ENCODE measurements at places on chromosomes 13 and 19. TPM values are rescaled to one million over a fixed set of nuclear protein-coding genes. Genes with fewer than 3 reads are reported as not detected.
A peak's percentile ranks its signal among the peaks of the same experiment; 100 is the strongest.

GRCh38 chr19:29044037-29044436 is 168.9 kb downstream of the UQCRFS1 start:
- H3K36me3 ChIP-seq = no peaks in the 10 kb centered on the region
- no peak for DNase-seq
- no peaks in the 10 kb centered on the region for H3K27me3 ChIP-seq
- H3K27ac ChIP-seq = no peak overlapping the region
- no peak overlapping the region for H3K4me3 ChIP-seq

DNA sequence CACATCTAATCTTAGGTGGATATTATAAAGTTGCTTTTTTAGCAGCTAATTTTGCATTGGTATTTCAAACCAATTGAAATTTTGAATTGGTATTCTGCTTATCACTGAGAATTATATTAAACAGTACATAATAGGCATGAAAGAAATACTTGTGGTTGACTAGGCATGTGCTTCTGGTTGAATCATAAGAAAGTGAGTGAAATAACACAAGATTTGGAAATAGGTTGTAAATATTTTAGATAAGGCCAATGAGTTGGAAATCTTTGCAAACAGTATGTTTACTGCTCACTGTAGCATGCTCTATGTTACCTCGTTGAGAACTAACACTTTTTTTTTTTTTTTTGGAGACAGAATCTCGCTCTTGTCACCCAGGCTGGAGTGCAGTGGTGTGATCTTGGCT is 66.8 kb upstream of the RFC3 start:
- H3K27ac ChIP-seq = no peak overlapping the region
- H3K4me3 ChIP-seq = no peak overlapping the region
- no peaks in the 10 kb centered on the region for H3K36me3 ChIP-seq

DNA sequence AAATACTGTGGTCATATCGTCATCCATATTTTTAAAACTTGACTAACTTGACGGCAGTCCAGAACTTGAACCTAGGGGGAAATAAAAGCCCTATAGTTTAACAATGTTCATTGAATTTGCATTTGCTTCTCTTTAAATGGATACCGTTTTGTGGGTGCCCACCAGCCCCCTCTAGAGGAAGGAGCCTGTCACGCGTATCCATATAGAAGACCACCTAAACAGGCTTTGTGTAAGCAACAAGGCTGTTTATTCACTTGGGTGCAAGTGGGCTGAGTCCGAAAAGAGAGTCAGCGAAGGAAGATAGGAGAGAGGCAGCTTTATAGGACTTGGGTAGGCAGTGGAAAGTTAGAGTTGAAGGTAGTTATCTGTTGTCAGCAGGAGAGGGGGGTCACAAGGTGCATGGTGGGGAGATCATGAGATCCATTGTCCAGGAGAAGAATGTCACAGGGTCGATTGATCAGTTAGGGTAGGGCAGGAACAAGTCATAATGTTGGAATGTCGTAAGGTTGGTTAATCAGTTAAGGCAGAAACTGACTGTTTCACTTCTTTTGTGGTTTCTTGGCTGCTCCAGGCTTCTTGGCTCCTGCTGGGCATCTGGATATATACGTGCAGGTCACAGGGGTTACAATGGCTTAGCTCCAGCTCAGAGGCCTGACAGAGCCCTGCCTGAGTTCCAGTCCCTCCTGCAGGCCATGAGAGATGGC is 42.5 kb upstream of the ANKRD10 start:
- DNase-seq = no peak
- no peaks in the 10 kb centered on the region for H3K36me3 ChIP-seq
- H3K27me3 ChIP-seq = no peaks in the 10 kb centered on the region
- no peak overlapping the region for H3K27ac ChIP-seq

- H3K36me3 ChIP-seq = no peaks in the 10 kb centered on the region
- H3K4me1 ChIP-seq = peaks cover 12% of the 10 kb centered on the region
- H3K4me3 ChIP-seq = no peak overlapping the region
- no peaks in the 10 kb centered on the region for H3K27me3 ChIP-seq
- no peak for DNase-seq
These were observed 5.2 kb downstream of the UBXN6 start for GRCh38 chr19:4452230-4452990.

Gene PSG3
- total RNA-seq = not detected

DNA sequence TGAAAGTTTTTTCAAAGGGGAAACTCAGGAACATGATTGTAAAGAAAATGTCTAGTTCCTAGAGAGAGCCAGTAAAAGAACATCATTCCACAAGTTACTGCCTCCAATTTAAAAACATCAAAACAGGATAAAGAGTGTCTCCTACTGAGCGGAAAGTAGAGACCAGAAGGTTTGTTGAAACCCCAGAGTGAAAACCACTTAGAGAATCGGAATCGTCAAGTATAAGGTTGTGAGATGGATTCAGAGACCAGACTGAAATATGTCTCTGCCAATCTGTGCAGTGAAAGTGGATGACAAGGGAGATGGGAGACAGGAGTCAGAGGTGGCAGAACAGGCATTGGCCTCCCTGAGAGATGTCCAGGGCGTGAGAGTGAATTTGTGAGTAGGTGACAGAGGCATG is 133.4 kb downstream of the GPC6 start:
- H3K36me3 ChIP-seq = no peaks in the 10 kb centered on the region
- no peak for DNase-seq
- peaks cover 12% of the 10 kb centered on the region for H3K4me1 ChIP-seq
- H3K4me3 ChIP-seq = no peak overlapping the region

DNA sequence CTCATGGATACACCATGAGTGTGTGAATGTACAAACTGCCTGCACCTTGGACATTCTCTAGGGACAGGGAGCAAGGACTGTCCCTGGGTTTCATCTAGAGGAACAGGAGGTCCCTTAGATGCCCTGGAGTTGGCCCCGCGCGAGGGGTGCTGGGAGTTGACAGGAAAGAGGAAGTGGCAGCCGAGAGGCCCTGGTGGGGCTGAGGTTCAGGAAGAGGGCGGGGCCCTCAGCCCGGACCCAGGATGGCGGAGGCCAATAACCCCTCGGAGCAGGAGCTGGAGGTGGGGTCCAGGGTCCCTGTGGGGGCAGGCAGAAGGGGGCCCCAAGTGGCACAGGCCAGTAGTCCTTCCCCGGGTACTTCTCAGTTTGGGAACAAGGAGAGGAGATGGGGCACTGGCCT is 6.9 kb downstream of the PKN1 start:
- no peak overlapping the region for H3K4me3 ChIP-seq
- peaks cover 3% of the 10 kb centered on the region for H3K4me1 ChIP-seq
- H3K27ac ChIP-seq = no peak overlapping the region
- no peaks in the 10 kb centered on the region for H3K36me3 ChIP-seq
- no peaks in the 10 kb centered on the region for H3K27me3 ChIP-seq
- DNase-seq = no peak

Gene NAXD
- 30.9 TPM for total RNA-seq

Gene ATP4A
- total RNA-seq = 5.0 TPM

- DNase-seq = peak; percentile 78
- no peaks in the 10 kb centered on the region for H3K36me3 ChIP-seq
- peaks cover 7% of the 10 kb centered on the region for H3K27me3 ChIP-seq
- no peak overlapping the region for H3K4me3 ChIP-seq
- H3K27ac ChIP-seq = peak overlapping the region; percentile 86
- peaks cover 7% of the 10 kb centered on the region for H3K4me1 ChIP-seq
These were observed 180.5 kb downstream of the COL4A1 start for GRCh38 chr13:110126391-110126961.

Gene ADGRE2
- 0.57 TPM for total RNA-seq

GRCh38 chr19:40528078-40528477 is 48.6 kb upstream of the SHKBP1 start:
- no peaks in the 10 kb centered on the region for H3K27me3 ChIP-seq
- DNase-seq = no peak
- peaks cover 5% of the 10 kb centered on the region for H3K4me1 ChIP-seq
- H3K27ac ChIP-seq = no peak overlapping the region
- H3K4me3 ChIP-seq = no peak overlapping the region

- no peaks in the 10 kb centered on the region for H3K4me1 ChIP-seq
- no peaks in the 10 kb centered on the region for H3K36me3 ChIP-seq
- H3K27ac ChIP-seq = no peak overlapping the region
- no peak overlapping the region for H3K4me3 ChIP-seq
- no peak for DNase-seq
These were observed 1703.6 kb downstream of the EFNB2 start for GRCh38 chr13:104831831-104832230.

DNA sequence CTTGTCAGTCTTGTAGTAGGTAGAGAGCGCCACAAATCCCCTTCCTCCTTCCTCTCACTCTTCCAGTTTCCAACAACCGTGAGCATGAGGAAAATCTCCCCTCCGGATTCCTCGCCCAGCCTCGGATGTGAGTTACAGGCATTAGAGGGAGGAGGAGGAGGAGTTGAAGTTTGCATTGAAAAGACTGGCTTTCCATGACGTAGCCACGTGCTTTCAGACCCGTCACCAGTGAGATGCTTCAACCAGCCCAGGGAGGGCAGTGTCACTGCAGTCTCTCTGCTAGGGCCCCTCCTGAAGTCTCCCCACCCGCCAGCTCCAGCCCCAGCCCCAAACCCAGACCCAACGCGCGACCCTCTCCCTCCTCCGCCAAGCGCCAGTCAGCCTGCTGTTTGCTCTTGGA is 442 bp upstream of the FGF14 start:
- peaks cover 68% of the 10 kb centered on the region for H3K27me3 ChIP-seq
- peak; percentile 10 for DNase-seq
- no peak overlapping the region for H3K27ac ChIP-seq
- no peak overlapping the region for H3K4me3 ChIP-seq

Gene FBXO17
- total RNA-seq = 41.9 TPM

DNA sequence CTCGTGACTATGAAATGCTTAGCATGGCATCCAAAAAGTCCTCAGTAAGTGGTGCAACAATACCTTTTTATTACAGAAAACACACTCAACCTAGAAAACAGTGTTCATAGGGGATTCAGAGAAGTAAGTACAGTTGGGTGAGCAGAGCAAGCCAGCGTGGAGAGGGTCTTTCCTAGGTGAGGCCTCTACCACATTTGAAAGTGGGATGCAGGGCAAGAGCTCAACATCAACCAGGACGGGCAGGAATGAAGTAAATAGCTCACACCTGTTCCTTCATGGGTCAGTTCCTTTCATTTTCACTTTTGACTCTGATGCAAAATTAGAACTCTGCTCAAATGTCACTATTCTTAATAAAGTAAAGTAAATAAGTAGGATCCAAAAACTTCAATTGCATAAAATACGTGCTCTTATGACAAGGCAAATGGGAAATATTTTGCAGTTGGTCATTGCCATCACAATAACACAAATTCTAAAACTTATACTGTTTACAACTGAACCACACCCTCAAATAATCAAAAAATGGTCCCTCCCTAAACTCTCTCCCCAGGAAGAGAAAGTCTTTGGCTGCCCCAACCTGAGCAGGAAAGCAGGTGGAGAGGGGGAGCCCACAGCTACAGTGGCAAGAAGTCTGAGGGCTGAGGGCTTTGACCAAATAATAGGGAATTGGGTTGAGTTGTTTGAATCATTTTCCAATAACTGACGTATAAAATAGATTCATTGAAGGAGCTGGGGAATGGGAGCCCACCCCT is 20.2 kb downstream of the CHAMP1 start:
- H3K4me3 ChIP-seq = no peak overlapping the region
- H3K27ac ChIP-seq = no peak overlapping the region
- no peaks in the 10 kb centered on the region for H3K4me1 ChIP-seq
- H3K36me3 ChIP-seq = no peaks in the 10 kb centered on the region
- DNase-seq = no peak
- no peaks in the 10 kb centered on the region for H3K27me3 ChIP-seq

Gene DAPK3
- 140 TPM for total RNA-seq
